ENCODE measurements at places on chromosomes 7 and 10.

DNA sequence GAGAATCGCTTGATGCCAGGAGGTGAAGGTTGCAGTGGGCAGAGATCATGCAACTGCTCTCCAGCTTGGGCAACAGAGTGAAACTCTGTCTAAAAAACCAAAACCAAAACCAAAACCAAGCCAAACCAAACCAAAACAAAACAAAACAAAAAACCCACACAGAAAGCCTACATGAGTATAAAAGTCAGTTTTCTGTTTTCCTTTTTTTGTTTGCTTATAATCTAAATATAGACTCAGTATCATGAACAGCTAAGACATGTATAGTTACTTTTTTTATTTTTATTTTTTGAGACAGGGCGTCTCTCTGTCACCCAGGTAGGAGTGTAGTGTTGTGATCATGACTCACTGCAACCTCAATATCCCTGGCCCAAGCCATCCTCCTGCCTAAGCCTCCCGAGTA lies 16.8 kb upstream of the MTPN start:
- no peak for DNase-seq

- no peak for DNase-seq
Observed at GRCh38 chr7:27586825-27587224, 75.9 kb downstream of the HIBADH start.

- no peak for DNase-seq
Observed at GRCh38 chr10:7501157-7501556, 90.3 kb upstream of the SFMBT2 start.

DNA sequence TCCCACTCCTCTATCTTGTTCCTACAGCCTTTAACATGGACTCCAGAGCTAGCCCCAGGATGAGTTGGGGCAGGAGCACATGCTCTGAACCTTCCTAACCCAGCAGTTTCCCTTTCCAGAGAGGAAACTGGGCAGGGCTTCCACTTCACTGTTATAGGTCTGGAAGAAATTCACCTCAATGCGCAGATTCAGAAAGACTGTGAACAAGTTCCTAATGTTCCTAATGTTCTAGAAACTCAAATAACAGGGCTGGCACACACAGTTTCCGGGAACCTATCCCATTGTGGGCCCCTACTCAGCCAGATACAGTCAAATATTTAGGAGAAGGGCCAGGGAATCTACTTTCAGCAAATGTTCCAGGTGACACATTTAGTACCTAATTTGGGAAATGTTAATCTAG lies 29.7 kb downstream of the ABCC2 start:
- no peak for DNase-seq

DNA sequence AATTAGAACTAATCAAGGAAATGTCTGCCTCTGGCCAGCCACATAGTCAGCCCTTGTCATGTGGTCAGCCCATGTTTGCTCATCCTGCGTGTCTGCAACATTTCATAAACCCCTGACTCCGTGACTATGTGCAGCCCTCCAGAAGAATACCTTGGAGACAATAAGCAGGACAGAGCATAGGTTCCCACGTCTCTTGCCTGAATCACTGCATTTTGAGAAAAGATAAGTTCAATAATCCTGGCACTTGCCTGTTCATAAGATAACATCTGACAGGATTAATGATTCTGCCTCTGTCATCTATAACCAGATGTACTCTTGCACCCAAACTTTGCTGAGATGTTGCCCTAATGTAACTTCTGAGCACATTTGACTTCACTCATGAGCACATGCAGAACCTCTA lies 78.4 kb downstream of the AKR1D1 start:
- DNase-seq: no peak

DNA sequence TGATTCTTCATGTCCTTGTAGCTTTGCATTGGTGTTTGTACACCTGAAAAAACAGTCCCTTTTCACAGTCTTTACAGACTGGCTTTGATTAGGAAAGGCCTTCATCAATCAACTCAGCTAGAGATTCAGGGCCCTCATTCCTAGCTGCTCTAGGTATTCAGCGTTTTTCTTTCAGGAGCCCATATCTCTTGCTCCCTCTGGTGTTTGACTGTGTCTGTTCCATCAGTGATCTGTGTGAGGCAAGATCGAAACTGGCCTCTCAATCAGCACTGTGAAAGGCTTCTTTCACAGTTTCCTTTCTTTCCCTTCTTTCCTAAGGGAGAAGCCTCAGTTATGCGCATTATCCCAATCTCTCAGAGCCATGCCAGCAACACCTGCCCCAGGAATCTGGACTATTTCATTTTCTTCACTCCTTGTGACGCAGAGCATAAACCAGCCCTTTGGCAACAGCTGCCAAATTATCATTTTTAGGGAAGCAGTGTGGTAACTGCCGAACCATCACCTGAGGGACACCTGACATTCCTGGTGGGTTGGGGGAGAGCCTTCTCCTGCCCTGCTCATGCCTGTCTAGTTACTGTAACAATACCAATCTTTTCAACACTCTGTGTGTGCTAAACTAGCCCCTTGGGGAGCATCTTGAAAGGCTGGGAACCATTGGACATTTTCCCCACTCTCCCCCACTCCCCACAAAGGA lies 75.7 kb upstream of the CCDC71L start:
- DNase-seq: no peak

DNA sequence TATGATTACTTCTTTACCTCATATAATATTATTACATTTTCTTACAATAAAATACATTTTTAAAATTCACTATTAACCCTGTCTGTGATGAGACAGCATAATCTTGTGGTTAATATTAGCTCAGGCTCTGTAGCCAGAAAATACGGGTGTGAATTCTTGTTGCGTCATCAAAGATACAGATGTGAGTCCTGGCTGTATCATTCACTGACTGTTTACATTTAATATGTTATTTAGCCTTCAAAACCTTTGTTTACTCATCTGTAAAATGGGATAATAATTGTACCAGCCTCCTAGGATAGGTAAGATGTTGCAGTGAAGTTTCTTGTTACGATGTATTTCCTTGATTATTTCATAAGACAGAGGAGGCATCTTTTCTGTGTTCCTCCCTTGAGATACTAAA lies 184.7 kb upstream of the PRPS1L1 start:
- DNase-seq: no peak

DNA sequence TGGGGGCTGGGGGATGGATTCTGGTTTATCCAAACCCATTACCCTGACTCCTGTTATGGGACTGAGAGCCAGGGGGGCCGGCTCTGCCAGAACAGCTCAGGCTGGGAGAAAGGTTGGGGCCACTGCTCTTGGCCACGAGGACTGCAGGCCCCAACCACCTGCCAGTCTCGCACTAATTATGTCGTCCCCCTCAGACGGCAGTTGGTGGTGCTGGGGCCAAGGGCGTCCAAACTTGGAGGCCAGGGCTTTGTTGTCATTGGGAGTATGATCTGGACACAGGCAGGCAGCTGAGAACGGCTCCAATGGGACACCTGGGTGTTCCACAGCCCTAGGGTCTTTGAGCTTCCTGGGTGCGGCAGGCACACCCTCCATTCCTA lies 34.7 kb downstream of the DRGX start:
- DNase-seq: no peak

DNA sequence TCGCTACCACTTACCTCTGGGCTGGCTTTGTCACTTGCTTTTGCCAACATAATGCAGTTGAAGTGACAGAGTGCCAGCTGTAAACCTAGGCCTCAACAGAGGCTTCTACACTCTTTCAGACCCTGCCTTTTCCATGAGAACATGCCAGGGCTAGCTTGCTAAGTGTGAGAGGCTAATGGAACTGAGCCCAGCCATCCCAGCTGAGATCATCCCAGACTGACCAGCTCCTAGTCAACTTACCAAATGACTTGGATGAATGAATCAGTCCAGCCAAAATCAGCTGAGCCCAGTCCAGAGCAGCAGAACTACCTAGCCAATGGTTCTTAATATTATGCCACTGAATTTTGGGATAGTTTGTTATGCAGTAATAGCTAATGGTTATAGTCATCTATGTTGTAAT lies 34.7 kb upstream of the MKLN1 start:
- DNase-seq: no peak

- no peak for DNase-seq
Observed at GRCh38 chr7:157769526-157770215, 432.9 kb downstream of the DNAJB6 start.

DNA sequence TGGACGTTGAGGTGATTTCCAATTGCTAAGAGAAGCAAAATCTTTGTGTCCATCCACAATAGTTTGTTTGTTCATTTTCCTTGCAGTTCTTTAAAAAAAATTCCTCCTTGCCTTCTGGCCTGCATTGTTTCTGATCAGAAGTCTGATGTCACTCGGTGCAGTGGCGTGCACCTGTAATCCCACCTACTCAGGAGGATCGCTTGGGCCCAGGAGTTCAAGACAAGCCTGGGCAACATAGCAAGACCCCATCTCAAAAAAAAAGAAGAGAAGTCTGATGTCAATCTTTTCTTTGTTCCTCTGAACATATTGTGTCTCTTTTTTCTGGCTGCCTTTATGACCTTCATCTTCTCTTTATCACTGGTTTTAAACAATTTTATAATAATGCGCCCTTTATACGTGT lies 13.5 kb upstream of the OCM start:
- DNase-seq: no peak

GRCh38 chr7:155645662-155646061 lies 1.2 kb downstream of the RBM33 start:
- no peak for DNase-seq
